ENCODE measurements at places on chromosomes 7 and 10.

- no peak for DNase-seq
Observed at GRCh38 chr7:105987046-105987445, 24.0 kb downstream of the CDHR3 start.

- no peak for DNase-seq
Observed at GRCh38 chr7:127258111-127258510, 5.4 kb upstream of the GRM8 start.

- DNase-seq = peak; percentile 5
Observed at GRCh38 chr7:155490697-155491628, 33.0 kb downstream of the EN2 start.

DNA sequence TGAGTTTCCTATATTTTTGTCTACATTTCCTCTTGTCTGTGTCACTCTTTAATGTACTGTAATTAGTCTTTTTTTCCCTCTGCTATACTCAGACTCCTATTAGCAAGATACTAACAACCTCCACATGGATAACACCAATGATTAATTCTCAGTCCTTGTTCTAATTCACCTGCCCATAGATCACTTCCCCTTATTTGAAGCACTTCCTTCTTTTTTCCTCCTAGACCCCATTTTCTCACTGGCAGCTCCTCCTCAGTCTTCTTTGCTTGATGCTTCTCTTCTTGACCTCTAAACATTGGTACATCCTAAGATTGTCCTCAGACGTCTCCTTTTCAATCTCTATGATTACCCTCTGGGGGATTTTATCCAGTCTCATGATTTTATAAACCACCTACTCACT, 98.2 kb upstream of the IMMP2L start:
- DNase-seq = no peak

GRCh38 chr10:22322641-22323160, 1.8 kb downstream of the BMI1 start:
- DNase-seq = no peak

DNA sequence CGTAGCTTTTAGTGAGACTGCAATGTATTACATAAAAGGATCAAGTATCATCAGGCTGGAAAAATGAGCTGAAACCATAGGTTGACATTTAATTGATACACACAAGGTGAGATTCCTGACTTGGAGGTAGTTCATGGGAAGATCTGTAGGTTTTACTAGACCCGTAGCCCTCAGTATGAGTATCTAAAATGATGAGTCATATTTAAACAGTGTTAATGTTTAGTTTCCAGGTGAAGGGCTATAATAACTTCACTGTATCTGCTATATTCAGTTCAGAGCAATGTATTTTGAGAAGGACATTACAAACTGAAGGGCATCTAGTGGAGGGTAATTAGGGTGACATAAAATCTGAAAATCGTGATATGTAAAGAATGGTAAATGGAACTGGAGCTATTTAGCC, 35.0 kb downstream of the ENTPD1 start:
- no peak for DNase-seq

DNA sequence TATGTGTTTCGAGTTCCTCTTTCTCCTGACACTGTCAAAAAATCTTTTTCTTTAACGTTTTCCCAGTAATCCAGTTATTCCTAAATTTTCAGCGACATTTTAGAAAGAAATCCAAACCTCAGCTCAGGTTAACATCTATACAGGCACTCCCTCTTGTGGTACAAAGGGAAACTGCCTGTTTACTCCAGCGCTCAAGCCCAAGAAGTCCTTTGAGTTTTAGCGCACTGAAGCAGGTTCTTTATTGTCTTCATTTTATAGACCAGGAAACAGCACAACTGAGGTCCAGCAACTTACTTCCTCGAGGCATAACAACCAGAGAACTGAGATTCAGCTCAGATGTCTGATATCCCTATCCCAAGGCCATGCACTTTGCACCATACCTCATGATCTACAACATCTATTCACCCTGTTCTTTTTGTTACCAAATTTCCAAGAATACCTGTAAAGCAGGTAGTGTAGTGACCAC, 287.2 kb upstream of the MKLN1 start:
- peak; percentile 64 for DNase-seq

GRCh38 chr10:71804077-71804476, 30.8 kb upstream of the VSIR start:
- no peak for DNase-seq

- DNase-seq = peak; percentile 33
Observed at GRCh38 chr10:24952707-24953645, 570 bp upstream of the PRTFDC1 start.

DNA sequence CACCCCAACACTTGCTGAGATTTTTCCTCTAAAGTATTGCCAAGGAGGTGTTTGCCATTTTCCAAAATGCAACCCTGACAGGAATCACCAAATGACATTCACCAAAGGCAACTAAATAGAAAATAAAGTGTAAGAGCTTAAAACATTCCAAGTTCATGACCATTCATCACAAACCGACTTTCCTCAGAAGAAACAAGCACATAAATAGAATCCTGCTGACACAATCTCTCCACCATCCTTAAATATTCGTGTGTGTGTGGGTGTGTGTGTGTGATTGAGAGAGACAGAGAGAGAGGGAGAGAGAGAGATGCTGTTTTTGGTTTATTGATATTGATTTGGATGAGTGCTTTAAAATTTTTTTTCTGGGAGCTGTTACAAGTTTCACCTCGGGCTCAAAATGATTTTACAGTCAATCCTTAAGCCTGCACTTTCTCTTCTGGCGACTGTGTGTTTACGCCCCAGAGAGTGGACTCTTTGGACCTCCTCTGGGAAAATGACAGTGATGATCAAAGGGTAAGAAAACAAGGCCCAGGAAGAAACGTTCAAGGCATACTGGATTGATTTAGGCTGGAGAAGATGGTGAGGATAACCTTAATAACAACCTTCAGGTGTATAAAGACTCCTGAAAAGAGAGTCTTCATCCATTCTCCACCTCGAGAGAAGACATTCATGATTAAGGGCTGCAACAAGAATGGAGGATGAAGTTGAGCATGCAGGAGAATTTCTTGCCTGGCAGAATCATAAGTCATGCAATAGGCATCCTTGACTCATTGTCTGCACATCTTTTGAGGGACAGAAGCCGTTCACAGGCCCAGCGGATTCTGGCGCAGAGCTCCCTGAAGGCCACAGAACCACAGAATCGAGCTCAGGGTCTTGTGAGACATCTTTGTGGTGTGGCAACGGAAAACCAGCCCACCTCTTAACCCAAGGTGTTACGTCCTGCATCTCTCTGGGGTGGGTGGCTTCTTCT, 104.4 kb upstream of the FGFR2 start:
- DNase-seq = no peak

- DNase-seq = no peak
Observed at GRCh38 chr7:116185956-116186355, 24.4 kb upstream of the TES start.

DNA sequence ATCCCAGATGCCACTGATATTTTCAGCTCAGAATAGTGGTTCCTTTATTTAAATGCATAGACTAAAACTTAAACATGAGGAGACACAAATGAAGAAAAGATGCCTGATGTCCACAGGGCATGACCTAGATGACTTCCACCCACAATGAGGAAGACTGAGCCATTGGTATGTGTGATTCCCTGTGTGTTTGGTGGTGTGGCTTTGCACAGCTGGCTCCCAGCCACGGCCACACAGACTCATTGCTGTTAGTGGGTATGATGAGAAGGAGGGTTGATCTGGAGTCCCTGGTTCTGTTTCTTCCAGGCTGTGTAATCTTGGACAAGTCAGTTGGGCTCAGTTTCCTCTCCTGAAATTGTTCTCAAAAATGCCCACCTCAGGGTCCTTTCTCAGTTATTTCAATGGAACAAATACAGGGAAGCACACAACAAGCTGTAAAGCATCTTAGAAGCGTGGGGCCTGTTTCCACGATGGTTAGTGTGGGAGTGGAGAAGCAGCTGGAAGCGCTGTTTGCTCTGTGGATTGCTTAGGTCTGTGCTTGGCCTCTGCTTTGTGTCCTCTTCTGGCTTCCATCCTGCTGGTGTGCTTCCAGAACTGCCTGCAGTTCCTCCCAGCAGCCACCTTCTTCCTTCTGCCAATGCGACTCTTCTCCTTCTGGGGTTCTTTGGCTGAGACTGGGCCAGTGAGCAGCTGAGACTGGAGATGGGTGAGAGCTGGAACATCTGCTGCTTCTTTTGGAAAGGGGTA, 303.7 kb downstream of the BMPER start:
- DNase-seq = no peak

DNA sequence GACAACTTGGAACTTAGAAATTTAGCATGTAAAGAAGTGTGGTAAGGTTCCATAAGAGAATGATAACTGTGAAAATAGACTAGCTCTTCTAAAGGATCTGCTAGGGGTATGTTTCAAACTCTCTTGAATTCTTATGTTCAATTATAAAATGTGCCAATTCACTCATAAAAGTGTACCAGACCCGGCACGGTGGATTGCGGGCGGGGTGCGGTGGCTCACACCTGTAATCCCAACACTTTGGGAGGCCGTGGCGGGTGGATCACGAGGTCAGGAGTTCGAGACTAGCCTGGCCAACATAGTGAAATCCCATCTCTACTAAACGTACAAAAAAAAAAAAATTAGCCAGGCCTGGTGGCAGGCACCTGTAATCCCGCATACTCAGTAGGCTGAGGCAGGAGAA, 105.4 kb upstream of the CAV2 start:
- DNase-seq = no peak

- no peak for DNase-seq
Observed at GRCh38 chr7:50663396-50664102, 98.3 kb upstream of the DDC start.

GRCh38 chr7:88150033-88150432, 69.8 kb downstream of the SRI start:
- DNase-seq = no peak

GRCh38 chr7:94022550-94022949, 18.4 kb upstream of the BET1 start:
- no peak for DNase-seq

- DNase-seq = peak; percentile 46
Observed at GRCh38 chr7:116511552-116512519, 12.3 kb downstream of the CAV2 start.

- DNase-seq = no peak
Observed at GRCh38 chr7:142833174-142834048, 21.5 kb upstream of the EPHB6 start.

GRCh38 chr7:2042650-2043049, 190.1 kb downstream of the MAD1L1 start:
- DNase-seq = no peak

DNA sequence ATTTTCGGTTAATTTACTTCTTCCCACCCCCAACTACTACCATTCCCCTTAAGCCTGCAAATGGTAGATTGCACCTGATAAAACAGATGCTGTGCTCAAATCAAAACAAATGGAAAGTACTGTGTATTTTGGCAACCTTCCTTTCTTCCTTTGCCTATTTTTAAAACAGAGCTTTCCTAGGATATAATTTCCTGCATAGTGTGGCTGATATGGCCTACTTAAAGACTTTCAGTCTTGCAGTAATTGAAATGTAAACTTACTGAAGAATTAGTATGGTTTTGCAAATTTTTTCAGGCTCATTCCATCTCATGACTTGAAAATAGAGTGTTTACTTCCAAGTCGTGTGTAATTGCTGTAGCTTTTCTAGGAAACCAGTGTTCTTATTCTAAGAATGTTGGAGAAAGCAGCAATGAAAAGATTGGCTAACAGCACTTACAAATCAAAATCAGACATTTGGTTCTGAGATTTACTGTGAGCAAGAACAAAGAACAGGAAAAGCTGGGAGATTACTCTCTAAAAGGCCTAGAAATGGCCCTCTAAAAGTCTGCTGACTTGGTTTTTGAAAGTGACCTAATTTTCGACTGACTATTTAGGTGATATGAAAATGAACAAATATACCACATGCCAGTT, 52.0 kb downstream of the REEP3 start:
- peak; percentile 26 for DNase-seq

DNA sequence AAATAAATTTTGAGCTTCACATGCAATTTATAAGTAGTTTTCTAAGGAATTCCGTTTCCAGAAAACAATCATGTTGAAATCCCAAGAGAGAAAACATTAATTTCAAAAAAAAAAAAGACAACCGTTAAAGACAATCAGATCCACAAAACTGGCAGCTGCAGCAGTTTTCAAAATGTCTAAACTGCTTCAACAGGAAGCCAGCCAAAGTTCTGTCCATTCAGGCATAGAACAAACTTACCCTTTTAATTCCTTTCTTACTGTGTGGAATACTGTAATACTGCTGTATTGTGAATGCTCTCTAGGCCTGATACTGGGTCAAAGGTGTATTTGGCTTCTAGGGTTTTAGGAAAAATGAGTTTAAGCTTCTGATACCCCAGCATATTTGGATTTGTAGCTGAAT, 31.6 kb downstream of the HOXA1 start:
- no peak for DNase-seq

- no peak for DNase-seq
Observed at GRCh38 chr7:132503415-132503814, 72.9 kb downstream of the PLXNA4 start.

DNA sequence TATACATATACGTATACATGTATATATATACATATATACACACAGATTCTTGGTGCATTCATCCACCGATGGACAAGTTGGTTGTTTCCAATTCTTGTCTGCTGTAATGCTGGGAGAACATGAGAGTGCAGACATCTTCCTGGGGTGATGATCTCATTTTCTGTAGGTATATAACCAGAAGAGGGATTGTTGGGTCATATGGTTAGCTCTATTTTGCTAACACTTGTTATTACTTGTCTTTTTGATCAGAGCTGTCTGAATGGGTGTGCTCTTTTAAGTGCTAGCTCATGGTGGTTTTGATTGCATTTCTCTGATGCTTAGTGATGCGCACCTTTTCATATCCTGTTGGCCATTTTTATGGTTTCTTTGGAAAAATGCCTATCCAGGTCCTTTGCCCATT, 106.4 kb downstream of the TAX1BP1 start:
- DNase-seq = no peak
